ENCODE measurements at places on chromosomes 6 and 20. TPM values are rescaled to one million over a fixed set of nuclear protein-coding genes. Genes with fewer than 3 reads are reported as not detected.

Gene COL21A1
- polyA plus RNA-seq: 0.02 TPM

Gene HLA-DQA2
- polyA plus RNA-seq: not detected

Gene LAMA2
- polyA plus RNA-seq: 0.79 TPM

Gene SEMG1
- polyA plus RNA-seq: not detected

Gene SOBP
- polyA plus RNA-seq: not detected

Gene TMEM217
- polyA plus RNA-seq: 0.60 TPM

Gene CPXM1
- not detected for polyA plus RNA-seq

Gene SLC17A1
- not detected for polyA plus RNA-seq

Gene ZC3H12D
- 0.02 TPM for polyA plus RNA-seq

Gene GPANK1
- polyA plus RNA-seq: 28.7 TPM

Gene CRIP3
- polyA plus RNA-seq: 0.25 TPM

Gene BEND3
- 1.9 TPM for polyA plus RNA-seq

Gene BPIFB4
- not detected for polyA plus RNA-seq

DNA sequence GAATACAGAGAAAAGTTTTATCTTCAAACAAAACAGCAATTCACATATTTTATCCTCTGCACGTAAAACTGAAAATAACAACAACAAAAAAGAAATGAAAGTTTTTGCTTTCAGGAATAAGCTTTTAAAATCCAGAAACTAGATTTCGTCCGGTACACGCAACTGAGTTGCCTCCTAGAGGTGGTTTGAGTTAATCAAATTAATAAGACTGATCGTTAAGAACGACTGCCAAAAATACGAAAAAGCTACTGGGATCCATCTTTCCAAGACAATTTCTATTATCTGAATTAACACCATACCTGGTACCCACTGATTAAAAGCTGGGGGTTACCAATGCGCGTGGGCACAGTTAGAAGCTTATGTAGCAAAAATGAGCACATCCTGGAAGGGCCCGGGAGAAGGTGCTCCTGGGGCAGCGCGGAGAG is 669 bp downstream of the PDCD2 start:
- DNase-seq: no peak

GRCh38 chr20:35248641-35249475 is 22.4 kb downstream of the MMP24 start:
- no peak for DNase-seq

DNA sequence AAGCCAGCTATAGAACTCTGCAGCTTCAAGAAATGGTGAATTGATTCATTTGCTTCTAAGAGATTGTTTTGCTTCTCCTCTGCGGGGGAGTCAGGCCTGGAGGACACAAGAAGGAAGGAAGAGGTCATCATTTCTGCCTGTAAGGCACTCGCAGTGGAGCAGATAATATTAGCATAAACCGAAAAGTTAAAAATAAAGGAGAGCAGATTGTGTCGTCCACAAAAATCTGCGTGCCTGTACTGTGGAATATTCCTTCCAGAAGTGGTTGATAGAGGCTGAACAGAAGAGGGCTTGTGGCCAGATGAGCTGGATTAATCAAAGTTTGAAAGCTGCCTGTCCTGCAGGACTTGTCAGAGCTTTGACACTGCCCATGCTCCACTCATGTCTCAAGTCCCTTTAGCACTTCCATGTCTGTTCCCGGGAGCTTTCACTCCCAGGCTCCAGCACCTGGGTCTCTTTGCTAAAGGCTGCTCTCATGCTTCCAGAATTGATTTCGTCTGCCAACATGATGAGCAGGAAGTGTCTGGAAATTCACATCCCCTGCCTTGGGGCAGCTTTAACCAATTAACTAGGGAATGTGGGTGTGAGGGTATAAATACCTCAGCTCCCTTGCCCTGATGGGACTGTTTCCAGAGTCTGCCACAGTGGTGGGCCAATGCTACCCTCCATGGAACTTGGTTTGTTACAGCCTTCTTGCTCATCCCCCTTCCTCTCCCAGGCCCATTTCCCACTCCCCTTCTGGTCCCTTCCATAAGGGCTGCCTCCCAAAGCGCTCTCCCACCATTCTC is 65.1 kb upstream of the STX16 start:
- no peak for DNase-seq

GRCh38 chr20:14288341-14289330 is 48.8 kb downstream of the FLRT3 start:
- DNase-seq: peak; percentile 99

- no peak for DNase-seq
These were observed 108.7 kb downstream of the CARMIL1 start for GRCh38 chr6:25387911-25388310.

GRCh38 chr6:43013097-43013842 is 476 bp downstream of the MEA1 start:
- no peak for DNase-seq

GRCh38 chr6:150427843-150428242 is 59.0 kb downstream of the IYD start:
- no peak for DNase-seq

DNA sequence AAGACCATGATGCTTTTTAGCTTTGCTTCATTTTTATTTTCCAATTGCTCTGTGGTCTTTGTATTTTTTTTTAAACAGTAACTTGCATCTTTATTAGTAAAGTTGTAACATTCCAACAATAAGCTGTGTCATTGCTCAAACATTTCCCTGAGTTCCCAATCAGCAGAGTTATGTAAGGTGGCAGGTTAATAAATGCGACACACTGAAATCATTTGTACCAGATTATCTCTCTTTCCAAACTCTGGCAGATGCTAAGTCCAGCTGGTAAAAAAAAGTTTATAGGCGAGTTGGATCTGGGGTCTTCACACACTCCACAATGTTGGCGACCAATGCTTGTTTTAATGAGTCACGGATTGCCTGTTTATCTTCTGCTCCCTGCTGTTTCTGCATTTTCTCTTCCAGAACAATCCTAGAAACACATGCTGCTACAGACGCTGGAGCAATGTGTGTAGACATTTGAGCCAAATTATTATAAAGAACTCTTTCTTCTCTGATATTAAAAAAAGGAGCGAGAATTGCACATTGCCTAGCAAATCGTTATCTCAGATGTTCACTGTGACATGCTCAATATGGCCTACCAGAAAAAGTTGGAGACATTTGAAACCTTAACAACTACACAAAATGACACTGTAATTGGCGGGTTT is 113.6 kb upstream of the IFNGR1 start:
- no peak for DNase-seq

DNA sequence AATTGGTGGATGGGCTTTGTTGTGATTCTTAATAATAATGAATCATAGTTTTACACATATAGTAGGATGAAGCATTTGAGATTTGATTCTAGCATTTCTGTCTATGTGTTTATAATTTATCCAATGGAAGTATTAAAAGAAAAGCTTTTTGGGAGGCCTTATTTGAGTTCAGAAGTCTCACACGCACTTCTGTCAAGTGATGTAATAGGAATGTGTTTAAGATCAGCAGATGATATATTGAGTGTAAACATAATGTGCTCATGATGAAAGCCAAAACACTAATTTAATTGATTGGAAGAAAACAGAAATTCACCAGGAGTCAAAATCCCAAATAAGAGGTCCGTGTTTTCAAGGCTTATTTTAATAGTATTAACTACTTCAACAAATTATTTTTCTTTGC is 435.6 kb upstream of the HSF2 start:
- DNase-seq: no peak

DNA sequence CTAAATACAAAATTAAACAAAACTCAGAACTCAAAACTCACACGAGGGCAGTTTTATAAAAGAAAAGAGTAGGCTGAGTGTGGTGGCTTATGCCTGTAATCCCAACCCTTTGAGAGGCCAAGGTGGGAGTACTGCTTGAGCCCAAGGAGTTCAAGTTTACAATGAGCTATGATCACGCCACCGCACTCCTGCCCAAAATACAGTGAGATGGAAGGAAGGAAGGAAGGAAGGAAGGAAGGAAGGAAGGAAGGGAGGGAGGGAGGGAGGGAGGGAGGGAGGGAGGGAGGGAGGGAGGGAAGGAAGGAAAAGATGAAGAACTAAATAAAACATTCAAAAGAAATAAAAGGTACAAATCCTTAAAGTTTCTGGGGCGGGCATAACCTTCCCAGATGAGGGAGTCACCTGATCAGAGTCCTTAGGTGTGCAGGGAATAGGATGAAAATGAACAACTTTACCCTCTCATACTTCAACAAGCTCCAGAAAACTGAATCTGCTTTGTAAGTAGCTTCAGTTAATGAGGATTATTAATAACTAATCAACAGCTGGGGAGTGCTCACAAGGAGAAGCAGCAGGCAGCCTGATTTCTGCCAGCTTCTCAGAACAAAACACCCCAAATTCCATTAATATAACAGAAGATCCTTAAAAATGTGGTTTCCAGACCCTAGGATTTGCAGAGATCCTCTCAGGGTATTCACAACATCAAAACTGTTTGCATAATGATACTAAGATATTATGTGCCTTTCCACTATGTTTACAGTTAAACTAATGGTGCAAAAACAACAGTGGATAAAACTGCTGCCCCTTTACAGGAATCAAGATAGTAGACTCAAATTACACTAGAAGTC is 21.8 kb downstream of the LMBRD1 start:
- no peak for DNase-seq

GRCh38 chr6:122878796-122879195 is 89.7 kb downstream of the SMPDL3A start:
- DNase-seq: no peak

DNA sequence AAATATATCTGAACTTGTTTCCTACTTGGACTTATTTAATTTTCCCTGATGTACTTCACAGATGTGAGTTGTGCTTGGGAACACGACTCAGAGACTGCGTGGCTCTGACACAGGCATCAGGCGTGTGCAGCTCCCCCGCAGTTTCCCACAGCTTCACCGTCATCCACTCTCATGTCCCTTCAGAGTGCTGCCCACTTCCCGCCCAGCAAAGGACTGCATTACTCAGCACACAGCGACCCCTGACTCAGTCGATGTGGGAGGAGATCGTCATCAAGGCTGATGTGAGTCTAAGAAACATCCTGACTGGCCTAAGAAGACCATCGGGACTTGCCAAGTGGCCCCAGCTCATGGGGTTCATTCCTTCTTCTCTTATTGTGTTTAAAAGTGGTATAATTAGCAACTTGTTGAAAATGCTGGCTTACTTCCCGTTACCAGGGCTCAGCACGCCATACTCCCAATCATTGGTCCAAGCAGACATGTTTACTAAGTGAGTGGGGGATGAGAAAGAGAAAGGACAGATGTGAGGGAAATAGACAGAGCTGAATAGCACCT is 539.4 kb upstream of the JARID2 start:
- peak; percentile 86 for DNase-seq

DNA sequence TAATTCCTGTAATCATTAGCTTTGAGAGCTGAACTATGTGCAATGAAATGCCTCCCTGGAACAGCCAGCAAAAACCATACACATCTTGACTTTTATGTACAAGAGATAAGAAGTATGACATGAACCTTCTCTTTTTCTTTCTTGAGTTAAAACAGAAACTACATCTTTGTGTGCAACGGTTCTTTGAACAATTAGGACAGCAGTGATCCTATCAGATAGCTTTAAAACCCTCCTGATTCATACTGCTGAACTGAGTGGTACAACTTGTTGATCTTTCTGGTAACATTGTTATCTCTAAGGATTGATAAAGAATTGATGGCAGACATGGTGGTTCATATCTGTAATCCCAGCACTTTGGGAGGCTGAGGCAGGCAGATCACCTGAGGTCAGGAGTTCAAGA is 43.4 kb downstream of the TRAF3IP2 start:
- DNase-seq: no peak

GRCh38 chr20:5658912-5659345 is 91.3 kb upstream of the SHLD1 start:
- peak; percentile 82 for DNase-seq

DNA sequence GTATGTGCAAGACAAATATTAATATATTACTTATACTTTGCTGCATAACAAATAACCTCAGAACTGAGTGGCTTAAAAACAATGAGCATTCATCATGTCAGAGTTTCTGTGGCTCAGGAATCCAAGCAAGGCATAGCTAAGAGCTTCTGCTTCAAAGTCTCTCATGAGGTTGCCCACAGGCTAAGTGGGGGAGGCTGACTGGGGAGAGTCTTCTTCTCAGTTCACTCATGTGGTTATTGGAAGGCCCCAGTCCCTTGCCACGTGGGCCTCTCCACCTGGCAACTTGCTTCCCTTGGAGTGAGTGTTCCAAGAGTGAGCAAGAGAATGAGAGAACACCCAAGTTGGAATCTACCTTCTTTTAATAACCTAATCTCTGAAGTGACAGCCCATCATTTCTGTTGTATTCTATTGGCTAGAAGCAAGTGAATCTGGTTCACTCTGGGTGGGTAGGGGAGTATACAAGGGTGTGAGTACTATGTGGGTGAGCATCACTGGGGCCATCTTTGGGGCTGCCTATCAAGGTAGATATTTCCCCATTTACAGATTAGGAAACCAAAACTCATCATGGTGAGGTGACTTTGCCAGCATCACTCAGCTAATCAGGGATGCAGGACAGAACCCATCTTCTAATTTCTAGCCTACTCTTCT is 36.0 kb downstream of the DNAH8 start:
- DNase-seq: no peak

DNA sequence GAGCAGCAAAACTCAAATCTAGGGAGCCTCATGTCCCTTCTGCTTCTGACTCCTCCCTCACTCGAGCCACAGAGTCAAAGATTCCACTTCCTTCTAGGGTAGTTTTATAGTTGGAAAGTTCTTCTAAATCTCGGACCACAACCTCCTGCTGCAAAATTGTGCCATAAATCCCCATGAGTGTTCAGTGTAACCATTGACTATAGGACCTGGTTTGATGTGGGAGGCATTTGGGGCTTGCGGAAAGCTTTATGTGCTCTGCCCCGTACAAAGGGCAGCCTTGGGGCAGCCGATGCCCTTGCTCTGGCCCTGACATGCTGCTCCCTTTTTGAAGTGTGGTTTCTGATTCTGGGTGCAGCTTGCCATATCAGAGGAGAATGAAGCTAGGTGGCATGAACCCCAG is 43.6 kb upstream of the IER3 start:
- DNase-seq: no peak

DNA sequence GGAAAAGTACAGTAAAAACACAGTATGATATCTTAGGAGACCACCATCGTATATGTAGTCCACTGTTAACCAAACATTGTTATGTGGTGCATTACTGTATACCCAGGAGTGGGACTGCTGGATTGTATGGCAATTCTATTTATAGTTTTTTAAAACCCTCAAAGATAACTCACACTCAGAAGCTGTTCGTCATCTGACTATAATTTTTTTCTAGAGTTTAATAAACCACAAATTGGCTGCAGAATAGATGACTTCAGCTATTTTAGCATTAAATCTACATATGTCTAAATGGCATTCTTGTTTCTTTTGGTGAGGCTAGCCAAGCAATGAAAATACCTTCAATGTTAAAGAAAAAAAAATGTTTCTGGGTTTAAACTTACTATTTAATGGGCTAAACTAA is 134.2 kb upstream of the BMP5 start:
- DNase-seq: no peak

GRCh38 chr6:39268171-39268570 is 38.9 kb upstream of the KCNK5 start:
- DNase-seq: no peak

DNA sequence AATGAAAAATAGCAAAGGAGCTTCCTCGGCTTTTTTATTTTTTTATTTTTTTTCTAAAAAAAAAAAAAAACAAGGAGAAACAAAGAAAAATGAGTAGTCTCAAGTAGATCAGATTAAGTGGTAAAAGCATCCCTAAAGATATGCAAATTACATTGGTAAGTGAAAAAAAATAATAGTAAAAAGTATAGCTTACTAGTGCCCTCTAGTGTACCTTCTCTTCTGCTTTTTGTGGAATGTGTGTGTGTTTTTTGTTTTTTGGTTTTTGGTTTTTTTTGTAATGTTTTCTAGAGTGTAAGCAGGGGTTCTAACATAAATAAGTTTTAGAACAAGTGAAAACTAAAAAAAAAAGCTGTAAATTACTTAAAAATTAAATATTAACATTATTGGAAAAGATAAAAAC is 1062.0 kb downstream of the HACE1 start:
- peak; percentile 2 for DNase-seq

- no peak for DNase-seq
These were observed 6.0 kb downstream of the NUP153 start for GRCh38 chr6:17700421-17701416.
